Calu3 (cell line): ENCODE measurements at places on chromosomes 1 and 21. TPM values are rescaled to one million over a fixed set of nuclear protein-coding genes. Genes with fewer than 3 reads are reported as not detected.

DNA sequence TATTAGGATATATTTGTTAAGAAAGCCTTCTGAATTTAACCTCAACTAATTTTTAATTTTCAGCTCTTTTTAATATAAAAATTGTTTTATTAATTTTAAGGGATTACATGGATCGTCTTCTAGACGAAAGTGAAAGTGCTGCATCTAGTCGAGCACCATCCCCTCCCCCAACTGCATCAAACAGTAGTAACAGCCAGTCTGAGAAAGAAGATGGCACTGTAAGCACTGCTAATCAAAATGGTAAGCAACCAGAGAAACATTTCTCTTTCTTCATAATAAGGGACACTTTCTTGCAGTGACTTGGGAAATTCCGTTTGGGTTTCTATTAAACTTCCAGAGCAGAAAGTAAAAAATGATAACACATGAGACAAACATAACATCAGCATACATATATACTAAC lies 56.9 kb downstream of the MIER1 start:
- peaks cover 30% of the 10 kb centered on the region for H3K36me3 ChIP-seq
- DNase-seq = no peak
- no peak overlapping the region for H3K27ac ChIP-seq
- peaks cover 14% of the 10 kb centered on the region for H3K4me1 ChIP-seq

Gene CSMD2
- not detected in 2 replicates for total RNA-seq

Gene CFHR1
- total RNA-seq = not detected in 2 replicates

- H3K4me3 ChIP-seq = no peak overlapping the region
- peaks cover 54% of the 10 kb centered on the region for H3K4me1 ChIP-seq
- no peak for DNase-seq
- H3K36me3 ChIP-seq = peaks cover 4% of the 10 kb centered on the region
- no peaks in the 10 kb centered on the region for H3K27me3 ChIP-seq
Measured at GRCh38 chr1:63835128-63835527, 61.3 kb downstream of the ROR1 start.

Gene STYXL2
- total RNA-seq = not detected in 2 replicates

Gene CACNA1S
- total RNA-seq = not detected in 2 replicates

DNA sequence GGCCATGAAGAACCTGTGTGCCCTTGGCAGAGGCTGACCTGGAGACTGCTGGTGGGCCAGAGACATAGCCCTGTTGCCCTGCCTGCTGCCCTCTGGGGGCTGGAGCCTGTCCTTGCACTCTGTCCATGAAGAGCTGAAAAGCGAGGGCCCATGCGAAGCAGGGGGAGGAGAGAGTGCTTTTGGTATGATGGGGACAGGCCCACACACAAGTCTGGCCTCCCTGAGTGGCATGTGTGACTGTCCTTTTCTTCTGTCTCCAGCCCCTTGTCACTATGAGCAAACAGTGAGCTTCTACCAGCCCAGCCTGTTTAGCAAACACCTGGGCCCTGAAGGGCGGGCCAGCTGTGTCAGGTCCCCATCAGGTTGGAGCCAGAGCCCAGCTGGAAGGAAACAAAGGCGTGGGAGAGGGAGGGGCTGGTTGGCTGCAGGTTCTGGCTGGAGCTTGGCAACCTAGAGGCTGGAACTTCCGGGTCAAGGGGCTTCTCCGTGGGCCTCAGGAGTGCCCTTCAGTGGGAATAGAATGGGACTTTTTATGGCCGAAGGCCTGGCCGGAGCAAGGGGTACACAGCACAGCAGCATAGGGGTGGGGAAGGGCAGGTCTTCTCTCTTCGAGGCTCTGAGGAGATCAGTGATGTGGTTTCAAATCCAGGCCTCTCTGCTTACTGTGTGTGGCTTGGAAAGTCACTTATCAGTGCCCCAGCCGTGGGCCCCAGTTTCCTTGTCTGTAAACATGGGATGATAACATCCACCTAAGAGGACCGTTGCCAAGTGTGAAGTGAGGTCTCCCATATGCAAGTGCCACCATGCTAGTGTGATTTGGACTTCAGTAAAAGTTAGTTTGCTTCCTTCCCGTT lies 14.3 kb downstream of the QSOX1 start:
- H3K36me3 ChIP-seq = peaks cover 43% of the 10 kb centered on the region
- H3K4me3 ChIP-seq = peak overlapping the region; percentile 45
- peak; percentile 80 for DNase-seq
- H3K4me1 ChIP-seq = peaks cover 82% of the 10 kb centered on the region
- peak overlapping the region; percentile 66 for H3K27ac ChIP-seq

- no peaks in the 10 kb centered on the region for H3K36me3 ChIP-seq
- DNase-seq = no peak
- no peak overlapping the region for H3K27ac ChIP-seq
Measured at GRCh38 chr1:235919127-235919832, 52.6 kb upstream of the LYST start.

- peaks cover 8% of the 10 kb centered on the region for H3K4me1 ChIP-seq
- H3K4me3 ChIP-seq = no peak overlapping the region
- no peak overlapping the region for H3K27ac ChIP-seq
- peaks cover 75% of the 10 kb centered on the region for H3K27me3 ChIP-seq
- no peak for DNase-seq
Measured at GRCh38 chr1:213444224-213444623, 393.2 kb downstream of the RPS6KC1 start.

DNA sequence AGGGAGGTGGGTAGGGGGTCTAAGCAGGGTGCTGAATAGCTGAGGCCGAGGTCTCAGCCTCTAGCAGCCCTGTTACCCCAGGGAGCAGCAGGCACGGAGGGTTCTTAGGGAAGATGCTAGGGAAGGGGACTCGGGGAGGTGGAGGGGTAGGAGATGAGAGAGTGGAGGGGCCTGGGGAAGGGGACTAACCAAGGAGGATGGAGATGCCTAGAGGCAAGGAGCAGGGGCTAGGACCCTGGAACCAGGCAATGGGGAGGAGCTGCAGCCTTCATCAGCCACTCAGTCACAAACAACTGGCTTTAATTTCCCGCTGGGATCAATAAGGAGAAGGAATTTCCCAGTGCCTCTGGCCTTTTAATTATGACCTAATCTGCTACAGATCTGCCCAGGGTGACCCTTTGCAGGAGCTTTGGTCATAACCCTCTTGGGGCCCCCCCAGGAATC lies 2.9 kb upstream of the CRABP2 start:
- peaks cover 13% of the 10 kb centered on the region for H3K27me3 ChIP-seq
- peaks cover 23% of the 10 kb centered on the region for H3K36me3 ChIP-seq
- no peak overlapping the region for H3K4me3 ChIP-seq
- H3K4me1 ChIP-seq = peaks cover 37% of the 10 kb centered on the region

- H3K27me3 ChIP-seq = no peaks in the 10 kb centered on the region
- no peak overlapping the region for H3K27ac ChIP-seq
- H3K4me1 ChIP-seq = peaks cover 18% of the 10 kb centered on the region
- H3K4me3 ChIP-seq = no peak overlapping the region
Measured at GRCh38 chr1:91523482-91523881, 22.8 kb downstream of the CDC7 start.

- H3K36me3 ChIP-seq = no peaks in the 10 kb centered on the region
- H3K27ac ChIP-seq = no peak overlapping the region
- H3K4me1 ChIP-seq = no peaks in the 10 kb centered on the region
- no peak for DNase-seq
- peaks cover 22% of the 10 kb centered on the region for H3K27me3 ChIP-seq
- no peak overlapping the region for H3K4me3 ChIP-seq
Measured at GRCh38 chr1:162736633-162737067, 53.9 kb upstream of the HSD17B7 start.

DNA sequence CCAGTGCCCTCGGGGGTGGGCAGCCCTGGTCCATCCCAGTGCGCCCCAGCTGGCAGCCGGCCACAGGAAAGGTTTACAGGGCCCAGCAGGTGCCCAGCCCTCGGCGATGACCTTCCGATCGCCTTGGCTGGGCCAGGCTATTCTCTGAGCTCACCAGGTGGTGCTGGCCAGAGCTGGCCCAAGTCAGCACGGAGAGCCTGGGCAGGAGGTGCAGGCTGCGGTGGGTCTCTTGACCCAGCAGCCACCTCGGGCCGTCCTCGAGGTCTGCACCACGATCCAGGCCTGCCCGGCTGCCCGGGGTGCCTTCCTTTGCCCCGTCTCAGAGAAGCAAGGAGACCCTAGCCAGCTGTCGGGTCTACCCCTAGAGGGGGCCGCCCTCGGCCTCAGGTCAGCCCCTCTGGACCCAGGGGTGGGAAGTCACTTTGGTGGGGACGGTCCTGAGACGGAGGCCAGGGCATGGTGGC lies 370 bp downstream of the PERM1 start:
- no peak for DNase-seq
- no peak overlapping the region for H3K27ac ChIP-seq
- no peak overlapping the region for H3K4me3 ChIP-seq
- H3K27me3 ChIP-seq = peaks cover 47% of the 10 kb centered on the region

DNA sequence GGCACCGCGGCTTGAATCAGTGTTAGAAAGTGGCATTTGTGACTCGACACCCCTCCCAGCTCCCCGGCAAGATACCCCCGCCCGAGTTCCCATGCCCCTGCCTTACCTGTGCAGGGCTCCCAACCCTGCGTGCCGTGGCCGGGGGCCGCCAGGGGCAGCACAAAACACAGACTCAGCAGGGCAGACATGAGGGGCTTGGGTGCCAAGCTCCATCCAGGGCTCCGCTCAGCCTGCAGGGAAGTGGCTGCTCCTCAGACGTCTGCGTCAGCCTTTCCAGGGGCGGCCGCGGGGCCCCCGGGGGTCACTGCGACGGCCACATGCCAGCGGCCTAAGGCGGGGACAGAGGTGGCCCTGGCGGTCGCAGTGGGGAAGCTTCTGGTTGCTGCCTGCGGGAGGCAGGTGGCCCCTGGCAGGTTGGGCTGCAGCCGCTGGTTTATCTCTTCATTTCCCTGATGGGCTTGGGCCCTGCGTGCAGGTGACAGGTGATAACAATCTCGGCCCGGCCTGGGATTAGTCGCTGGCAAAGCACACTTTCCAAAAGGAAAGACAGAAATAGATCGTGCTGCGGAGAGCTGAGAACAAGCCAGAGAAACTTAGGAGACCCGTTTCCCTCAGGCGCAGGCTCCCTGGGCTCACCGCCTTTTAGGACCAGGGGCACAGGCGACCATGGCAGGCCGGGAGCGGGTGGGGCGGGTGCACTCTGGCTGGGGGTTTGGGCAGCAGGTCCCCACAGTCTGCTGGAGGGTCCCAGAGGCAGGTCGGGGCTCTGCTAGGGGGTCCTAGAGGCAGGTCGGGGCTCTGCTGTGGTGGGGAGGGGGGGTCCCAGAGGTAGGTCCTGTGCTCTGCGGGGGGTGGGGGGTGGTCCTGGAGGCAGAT lies at the start of gene TSPEAR:
Gene TSPEAR (minus strand): TSS at position 246 of the 876 bp plus-strand sequence. CDS start 58 bp downstream, at position 188.
- no peaks in the 10 kb centered on the region for H3K4me1 ChIP-seq
- H3K4me3 ChIP-seq = no peak within 1 kb of the TSS
- no peaks in the 10 kb centered on the region for H3K36me3 ChIP-seq
- DNase-seq = no peak
- peaks cover 88% of the 10 kb centered on the region for H3K27me3 ChIP-seq

DNA sequence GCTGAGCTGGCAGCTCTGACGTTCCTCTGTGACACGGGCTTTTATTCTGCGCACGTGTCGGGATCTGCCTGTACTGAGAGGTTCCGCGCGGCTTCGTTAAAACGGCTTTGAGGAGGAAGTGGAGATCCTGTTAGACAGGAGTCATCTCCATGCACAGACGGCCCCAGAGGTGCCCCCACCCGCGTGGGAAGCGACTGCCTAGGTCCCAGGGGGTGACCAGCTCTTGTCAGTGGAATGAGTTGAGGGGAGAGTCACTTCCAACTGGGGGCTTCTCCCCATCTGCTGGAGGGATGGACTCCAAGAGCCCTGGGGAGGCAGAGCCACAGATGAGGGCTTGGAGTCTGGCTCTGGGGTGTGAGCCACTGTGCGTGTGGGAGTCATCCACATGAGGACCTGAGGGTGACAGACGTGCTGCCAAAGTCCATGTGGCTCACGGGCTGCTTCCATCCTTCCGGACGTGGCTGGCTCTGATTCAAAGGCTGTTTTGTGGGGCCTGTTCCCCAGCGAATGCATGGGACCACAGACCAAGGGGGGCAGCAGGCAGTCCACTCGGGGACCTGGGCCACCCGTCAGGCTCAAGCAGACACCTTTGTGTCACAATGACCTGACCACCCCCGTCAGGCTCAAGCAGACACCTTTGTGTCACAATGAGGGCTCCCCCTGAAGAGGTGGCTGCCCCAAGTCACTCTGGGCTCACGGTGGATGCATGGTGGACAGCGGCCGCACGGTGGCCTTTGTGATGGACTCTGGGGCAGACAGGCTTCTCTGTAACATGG lies 26.8 kb downstream of the PTTG1IP start:
- no peaks in the 10 kb centered on the region for H3K4me1 ChIP-seq
- no peak for DNase-seq
- no peak overlapping the region for H3K27ac ChIP-seq
- H3K27me3 ChIP-seq = peaks cover 22% of the 10 kb centered on the region
- no peak overlapping the region for H3K4me3 ChIP-seq

GRCh38 chr1:33342041-33342723 lies 21.3 kb upstream of the A3GALT2 start:
- DNase-seq = peak; percentile 65
- H3K4me3 ChIP-seq = peak overlapping the region; percentile 50
- H3K27me3 ChIP-seq = no peaks in the 10 kb centered on the region
- peaks cover 65% of the 10 kb centered on the region for H3K4me1 ChIP-seq
- H3K36me3 ChIP-seq = peaks cover 26% of the 10 kb centered on the region

- H3K36me3 ChIP-seq = no peaks in the 10 kb centered on the region
- no peak for DNase-seq
- no peaks in the 10 kb centered on the region for H3K4me1 ChIP-seq
- H3K4me3 ChIP-seq = no peak overlapping the region
- peaks cover 58% of the 10 kb centered on the region for H3K27me3 ChIP-seq
Measured at GRCh38 chr1:181386951-181387350, 96.4 kb upstream of the CACNA1E start.

- H3K4me3 ChIP-seq = no peak overlapping the region
- H3K4me1 ChIP-seq = peaks cover 31% of the 10 kb centered on the region
- DNase-seq = no peak
Measured at GRCh38 chr1:110465038-110465813, 14.3 kb downstream of the PROK1 start.

DNA sequence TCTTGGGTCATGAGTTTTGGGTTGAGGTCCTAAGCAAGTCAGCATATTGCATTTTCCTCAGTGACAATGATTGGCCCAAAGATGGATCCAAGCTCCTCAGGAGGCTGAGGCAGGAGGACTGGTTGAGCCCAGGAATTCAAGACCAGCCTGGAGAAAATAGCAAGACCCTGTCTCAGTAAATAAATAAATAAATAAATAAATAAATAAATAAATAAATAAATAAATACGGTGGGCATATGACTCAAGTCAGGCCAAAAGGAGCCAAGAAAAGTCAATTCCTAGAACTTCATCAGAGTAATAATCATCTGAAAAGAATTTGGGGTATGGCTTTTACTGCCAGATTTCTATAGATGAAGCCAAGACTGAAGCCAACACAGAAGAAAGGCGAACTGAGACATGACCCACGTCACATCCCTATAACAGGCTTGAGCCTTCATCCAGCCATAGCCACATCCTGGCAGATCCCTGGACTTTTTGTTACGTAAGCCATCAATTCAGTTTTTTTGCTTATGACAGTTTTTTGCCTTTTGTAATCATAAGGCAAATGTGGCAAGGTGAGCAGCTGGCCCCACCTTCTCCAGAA lies 88.5 kb upstream of the NFASC start:
- H3K4me1 ChIP-seq = no peaks in the 10 kb centered on the region
- H3K27ac ChIP-seq = no peak overlapping the region
- peaks cover 81% of the 10 kb centered on the region for H3K27me3 ChIP-seq
- H3K36me3 ChIP-seq = no peaks in the 10 kb centered on the region
